Epithelial cell of prostate (primary cell): ENCODE measurements at places on chromosomes 11 and 22.

DNA sequence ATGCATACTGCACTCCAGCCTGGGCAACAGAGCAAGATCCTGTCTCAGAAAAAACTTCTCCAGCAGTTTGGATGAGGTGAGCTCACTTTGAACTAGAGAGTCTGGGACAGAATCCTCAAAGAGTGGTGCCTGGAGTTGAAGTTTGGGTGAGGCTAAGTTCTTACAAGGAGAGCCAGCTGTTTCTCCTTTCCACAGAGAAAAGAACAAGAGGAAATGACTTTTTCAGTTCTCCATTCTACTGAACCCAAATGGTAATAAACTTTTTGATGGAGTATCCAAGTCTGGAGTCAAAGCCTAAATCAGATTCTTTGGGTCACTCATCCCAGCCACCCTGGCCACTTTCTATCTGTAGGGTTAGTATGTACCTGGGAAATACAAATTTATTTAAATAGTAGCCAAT lies 102.7 kb downstream of the TRAF6 start:
- DNase-seq, result no peak

GRCh38 chr11:126304457-126305075 lies 706 bp downstream of the DCPS start:
- no peak for DNase-seq

DNA sequence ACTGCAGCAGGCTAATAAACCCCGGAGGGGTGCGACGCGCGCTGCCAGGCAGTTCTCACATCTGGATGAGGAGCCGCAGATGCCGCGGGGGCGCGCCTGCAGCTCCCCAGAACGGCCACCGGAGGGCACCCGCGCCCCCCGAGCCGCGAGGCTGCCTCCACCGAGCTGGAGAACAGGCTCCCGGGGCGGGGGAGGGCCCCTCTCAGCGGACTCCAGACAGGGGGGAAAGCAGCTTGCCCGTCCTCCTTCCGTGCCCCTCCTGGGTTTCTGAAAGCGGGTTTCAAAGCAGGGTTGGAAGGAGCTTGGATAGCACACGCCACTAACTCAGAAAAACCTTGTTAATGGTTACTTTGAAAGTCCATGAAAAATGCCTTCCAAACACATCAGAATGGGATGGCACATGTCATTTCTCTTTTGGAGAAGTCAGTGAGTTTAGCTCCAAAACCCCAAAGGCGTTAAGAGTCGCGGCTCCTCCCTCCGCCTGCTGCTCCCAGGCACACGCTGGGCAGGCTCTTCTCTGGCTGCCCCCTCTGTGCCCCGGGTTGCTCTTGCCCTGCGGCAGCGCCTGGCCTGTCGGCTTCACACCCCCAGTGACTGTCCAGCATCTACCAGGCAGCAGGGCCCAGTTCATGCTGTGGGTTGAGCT lies 317.8 kb downstream of the NTM start:
- DNase-seq, result no peak

GRCh38 chr22:16781074-16781763 lies 44.0 kb downstream of the XKR3 start:
- DNase-seq, result no peak

DNA sequence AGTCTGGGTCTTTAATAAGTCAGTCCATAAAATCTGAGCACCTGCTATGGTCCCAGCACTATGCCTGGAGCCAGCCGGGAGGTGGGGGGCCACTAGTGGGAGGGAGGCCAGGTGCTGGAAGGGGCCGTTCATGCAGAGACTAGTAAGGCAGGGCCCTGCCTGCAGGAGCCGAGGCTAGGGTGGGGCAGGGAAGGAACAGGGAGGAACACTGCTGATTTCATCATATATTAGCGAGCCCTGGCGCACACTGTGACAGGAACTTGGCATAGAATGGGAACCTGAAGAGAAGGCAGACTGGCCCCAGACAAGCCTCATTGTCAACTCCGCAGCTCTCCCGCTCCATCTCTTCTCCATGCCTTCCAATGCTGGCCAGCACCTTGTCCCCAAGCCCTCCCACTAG lies 7.1 kb downstream of the VSIG10L2 start:
- no peak for DNase-seq

GRCh38 chr22:38649841-38650522 lies 6.2 kb downstream of the FAM227A start:
- DNase-seq, result peak; percentile 70

DNA sequence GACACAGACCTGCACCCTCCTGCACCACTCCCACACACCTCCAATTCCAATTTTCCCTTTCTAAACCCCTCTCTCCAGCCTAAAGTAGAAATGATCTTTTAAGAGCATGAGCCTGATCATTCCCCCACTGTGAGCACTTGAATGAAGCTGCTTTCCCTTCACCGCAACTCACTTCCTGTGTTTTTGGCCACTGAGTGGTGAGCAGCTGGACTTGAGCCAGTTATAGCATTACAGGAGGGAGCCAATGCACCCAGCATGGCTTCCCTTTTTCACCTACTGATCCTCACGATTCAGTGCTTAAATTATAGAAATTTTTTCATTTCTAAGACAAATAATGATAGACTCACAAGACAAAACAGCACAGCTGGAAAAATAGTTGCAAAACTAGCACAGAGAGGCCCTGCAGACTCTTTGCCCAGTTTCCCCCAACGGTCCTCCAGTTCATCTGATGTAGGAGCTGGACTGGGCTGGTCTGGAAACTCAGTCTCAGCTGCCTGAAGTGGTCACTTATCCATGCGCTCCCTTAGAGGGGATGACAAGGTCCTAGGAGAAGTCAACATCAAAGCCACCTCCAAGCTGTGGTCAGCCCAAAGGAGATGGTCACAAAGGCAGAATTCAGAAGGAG lies 9.7 kb upstream of the APOL4 start:
- DNase-seq, result no peak

DNA sequence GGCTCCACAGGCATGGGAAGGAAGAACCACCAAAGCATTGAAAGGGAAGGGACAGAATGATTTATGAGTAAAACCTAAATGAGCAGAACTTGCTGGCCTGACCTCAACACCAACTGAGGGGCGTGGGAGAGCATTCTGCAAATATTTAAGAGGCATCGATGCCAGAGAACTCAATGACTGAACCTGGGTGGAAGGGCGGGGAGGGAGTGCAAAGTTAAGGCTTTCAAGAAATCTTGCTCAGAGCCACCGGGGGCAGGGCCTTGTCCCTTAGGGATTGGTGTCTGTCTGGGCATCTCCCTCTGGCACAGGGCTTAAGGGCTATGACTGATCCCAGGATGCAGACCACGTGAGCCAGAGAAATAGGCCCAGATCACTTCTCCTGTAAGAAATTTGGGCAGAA lies 137.1 kb downstream of the ADAMTS15 start:
- DNase-seq, result peak; percentile 29

GRCh38 chr11:62315431-62315830 lies 16.6 kb upstream of the SCGB1D4 start:
- no peak for DNase-seq

- DNase-seq, result no peak
These were observed 21.8 kb downstream of the MICAL2 start for GRCh38 chr11:12131943-12132789.

DNA sequence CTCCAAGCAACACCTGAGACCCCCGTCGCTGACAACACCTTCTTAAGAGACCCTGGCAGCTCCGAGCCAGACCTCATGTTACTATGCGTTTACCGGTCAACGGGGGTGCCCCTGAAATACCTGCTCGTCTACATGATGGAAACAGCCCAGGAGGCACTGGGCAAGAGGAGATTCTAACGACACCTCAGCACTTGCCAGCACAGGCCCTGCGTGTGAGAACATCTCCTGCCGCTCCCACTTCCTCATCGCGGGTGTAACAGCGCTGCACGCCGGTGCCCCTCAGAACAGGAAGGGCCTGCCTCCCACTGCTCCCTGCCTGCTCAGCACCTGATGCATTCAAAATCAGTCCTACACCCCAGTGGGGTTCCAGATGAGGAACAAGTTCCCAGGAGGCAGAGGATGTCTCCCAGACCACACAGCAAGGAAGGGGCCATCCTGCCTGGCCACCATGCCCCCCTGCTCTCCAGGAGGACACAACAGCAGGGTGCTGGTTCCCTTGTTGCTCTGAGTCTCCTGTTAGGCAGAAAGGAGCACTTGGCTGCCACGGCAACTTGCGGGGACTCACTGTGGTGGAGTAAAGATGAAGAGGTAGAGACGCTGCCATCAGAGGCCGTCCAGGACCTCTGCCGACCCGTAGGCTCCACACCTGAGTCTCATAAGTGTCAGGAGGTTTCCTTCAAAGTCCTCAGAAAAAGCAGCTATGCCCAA lies 2.1 kb downstream of the TOLLIP start:
- peak; percentile 34 for DNase-seq

DNA sequence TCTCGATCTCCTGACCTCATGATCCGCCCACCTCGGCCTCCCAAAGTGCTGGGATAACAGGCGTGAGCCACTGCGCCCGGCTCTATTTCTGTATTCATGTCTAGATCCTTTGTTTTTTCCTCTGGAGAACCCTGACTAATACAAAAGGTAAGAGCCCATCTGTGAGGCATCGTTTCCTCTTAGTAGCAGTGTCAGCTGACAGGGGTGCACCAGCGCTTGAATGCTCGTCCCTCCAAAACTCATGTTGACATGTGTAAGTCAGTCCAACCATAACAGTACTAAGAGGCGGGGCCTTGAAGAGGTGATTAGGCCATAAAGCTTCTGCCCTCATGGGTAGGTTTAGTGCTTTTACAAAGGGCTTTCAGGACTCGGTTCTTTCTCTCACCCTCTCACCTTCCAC lies 470.1 kb upstream of the B3GAT1 start:
- no peak for DNase-seq

DNA sequence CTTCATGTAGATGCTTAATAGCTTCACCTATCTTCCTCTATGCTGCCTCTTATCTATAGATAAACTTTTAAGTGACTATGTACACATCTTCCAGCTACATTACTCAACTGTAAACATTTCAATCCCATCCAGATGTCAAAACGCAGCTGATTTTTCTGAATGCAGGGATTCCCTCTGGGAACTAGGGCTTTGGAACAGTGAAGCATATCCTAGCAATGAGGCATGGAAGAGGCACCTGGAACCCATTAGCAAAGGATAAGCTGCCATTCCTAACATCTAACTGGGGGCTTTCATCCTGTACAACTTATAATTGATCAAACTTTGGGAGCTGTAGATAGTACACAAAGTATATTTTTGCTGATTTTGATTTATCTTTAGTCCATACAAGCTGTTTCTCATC lies 40.8 kb upstream of the OPCML start:
- DNase-seq, result no peak

DNA sequence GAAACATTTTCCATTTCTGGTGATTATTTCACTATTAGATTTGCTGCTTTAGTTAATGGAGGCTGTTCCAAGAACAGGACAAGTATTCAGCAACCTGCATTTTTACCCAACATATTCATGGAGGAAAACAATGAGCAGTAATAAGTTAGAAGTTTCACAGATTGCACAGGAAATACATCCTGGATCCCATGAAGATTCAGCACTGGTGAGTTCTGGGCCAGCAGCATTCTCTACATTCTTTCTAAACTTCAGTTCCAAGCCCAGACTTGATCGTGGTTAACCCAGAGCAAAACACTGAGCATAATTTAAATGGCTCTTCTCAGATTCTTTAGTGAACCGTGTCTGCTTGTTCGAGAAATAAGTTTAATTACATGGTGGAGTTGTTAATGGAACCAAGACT lies 3.8 kb downstream of the FJX1 start:
- peak; percentile 62 for DNase-seq

- DNase-seq, result no peak
These were observed 81.2 kb upstream of the PTH start for GRCh38 chr11:13576995-13577394.

- no peak for DNase-seq
These were observed 86.1 kb downstream of the TRIM44 start for GRCh38 chr11:35748644-35749043.

DNA sequence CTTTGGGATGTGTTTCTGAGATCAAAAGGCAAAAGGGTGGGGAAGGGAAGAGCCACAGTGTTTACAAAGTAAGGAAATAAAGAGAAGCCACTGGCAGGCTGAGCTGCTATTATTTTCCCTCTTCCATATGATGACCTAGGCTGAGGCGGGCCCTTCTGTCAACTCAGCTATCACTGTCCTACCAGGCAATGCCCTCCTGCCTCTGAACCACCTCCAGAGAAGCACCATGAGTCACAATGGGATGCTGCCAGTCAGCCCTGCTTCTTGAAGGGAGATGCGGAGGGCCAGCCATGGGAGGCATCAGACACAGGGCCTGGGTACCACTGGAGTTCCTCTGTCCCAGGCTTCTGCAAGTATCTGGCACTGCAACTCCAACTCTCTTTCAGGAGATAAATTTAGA lies 107.9 kb upstream of the BID start:
- DNase-seq, result no peak

DNA sequence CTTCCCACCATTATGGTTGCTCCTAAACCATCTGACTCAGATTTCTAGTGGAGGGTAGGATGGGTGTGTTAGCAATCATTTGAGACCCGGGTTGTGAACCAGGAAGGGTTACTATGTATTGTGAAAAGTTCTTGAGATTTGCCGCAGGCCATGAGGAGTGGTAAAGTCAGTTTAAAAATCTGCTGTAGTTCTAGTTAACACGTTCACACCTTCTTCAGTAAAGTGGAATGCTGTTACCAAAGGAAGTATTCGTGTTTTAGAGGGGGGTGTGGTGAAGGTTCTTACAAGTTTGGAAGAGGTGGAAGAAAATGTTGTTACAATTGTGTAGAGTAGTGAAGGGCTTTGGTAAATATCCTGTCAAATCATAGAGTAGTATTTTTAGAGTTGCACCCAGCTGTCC lies 2.6 kb downstream of the MTMR3 start:
- DNase-seq, result no peak

GRCh38 chr22:25120761-25121212 lies 78.9 kb upstream of the CRYBB3 start:
- no peak for DNase-seq

- no peak for DNase-seq
These were observed 56.6 kb downstream of the BMAL1 start for GRCh38 chr11:13334034-13334786.

DNA sequence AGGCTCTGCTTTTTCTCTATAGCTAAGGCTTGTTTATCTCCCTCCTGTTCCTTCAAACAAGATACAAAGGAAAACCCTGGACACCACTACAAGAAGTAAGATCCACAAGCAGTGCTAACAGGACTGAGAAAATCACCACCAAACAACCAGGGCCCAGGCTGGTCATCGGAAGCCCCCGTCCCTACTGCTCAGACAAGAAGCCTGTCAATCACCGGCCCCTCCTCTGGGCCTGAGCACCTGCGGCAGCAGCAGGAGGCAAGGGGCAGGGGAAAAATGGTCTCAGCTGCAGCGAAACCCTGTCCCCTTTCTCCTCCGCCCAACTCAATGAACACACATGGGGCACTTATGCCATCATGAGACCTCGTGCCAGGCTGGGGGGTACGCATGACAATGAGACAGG lies 155.2 kb downstream of the CEP164 start:
- DNase-seq, result no peak
